ENCODE measurements at places on chromosomes 16 and 17.

- DNase-seq: no peak
These were observed 70.3 kb downstream of the NFATC3 start for GRCh38 chr16:68155425-68155824.

DNA sequence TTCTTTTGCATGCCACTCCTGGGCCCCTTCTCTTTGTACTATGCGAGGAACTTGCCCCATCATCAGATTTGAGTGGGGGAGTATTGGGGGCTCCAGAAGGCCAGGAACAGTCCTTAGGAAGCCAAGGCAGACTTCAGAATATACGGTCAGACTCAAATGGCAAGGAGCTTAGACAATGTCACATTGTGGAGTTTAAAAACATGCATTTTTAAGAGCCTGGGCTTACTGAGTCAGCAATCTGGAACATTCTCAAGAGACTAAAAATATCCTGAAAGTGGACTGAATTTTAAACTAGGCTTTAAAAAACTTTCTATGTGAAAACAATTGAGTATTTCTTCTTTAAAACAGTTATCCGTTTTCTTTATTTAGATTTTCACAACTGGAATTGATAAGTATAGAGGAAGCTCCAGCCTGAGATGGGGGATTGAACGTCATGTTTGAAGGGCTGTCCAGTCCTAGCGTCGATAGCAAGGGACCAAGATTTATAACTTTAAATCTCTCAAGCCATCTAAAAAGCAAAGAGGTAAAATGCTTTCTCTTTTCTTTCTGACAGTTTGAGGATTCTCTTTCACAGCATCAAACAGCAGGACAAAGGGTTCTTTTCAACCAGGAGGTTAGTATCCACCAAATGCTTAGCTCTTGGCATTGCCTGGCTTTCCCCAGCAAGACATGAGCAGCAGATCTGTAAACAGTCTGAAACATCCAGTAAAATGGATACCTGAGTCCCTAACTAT is 45.8 kb upstream of the CDRT4 start:
- DNase-seq: no peak

- no peak for DNase-seq
These were observed 663 bp upstream of the GINS2 start for GRCh38 chr16:85689285-85689949.

- DNase-seq: no peak
These were observed 37.9 kb downstream of the AMFR start for GRCh38 chr16:56387396-56387795.

DNA sequence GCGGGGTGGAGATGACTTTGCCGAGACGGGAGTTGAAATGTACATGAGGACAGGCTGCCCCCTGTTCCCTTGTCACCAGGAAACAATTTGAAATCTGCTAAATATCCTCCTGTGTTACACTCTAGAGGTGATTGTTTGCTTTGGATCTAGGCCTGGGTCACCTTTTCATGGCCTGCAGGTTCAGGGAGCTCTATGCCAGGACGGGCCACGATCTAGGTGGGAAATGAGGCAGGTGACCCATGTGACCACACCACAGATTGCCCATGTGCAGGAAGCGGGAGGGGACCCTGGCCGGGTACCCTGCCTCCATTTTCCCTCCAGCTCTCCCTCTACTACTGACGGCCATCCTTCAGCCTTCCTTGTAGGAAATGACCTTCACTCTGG is 43.4 kb downstream of the MEAK7 start:
- DNase-seq: no peak

DNA sequence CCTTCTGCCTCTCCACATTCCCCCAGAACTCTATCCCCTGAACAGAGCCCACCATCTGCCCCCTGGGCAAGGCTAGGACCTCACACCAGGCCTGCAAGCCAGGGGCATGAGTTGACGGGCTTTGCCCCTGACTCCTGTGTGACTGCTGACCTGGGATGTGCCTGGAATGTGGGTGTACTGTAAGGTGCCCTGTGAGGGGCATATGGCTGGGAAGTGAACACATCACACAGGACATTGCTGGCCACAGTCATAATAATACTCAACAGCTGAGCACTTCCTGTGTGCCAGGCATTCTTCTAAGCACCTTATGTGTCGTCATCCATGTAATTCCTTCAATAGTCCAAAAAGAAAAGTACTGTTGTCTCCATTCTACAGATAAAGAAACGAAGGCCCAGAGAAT is 13.3 kb downstream of the CES4A start:
- DNase-seq: no peak

Measured in CD4-positive, alpha-beta T cell treated with Interleukin-6 at 100 ng/mL for 8 hours (primary cell).